8988T (cell line): ENCODE measurements at places on chromosomes 2 and 18.

DNA sequence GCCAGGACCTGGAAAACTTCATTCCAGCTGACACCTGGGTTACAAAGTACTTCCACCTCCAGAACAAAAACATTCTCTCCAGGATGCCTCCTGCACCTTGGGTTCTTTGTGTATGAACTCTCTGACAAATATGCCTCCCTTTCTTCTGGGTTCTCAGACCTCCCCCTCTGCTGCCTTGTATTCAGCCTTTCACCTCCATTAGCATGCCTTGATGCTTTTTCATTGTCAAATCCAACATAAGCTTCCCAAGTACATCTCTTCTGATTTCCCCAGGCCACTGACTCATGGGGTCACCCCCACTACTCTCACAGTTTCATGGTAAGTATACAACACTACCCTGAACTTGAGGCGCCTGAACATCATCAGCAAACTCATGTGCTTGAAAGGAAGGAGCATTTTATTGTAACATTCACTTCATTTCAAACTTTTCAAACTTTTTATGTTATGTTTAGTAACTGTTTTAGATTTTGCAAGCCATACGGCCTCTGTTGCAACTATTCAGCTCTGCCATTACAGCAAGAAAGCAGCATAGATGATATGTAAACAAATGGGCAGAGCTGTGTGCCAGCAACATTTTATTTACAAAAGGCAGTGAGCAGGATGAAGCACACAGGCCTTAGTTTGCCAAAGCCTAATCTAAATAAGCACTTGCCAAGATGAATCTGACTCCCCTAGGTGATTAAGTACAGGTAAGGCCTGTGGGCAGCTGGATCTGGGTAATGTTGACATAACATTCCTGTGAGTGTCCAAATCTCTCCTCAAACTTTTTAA, 32.5 kb upstream of the MRPS9 start:
- no peak for DNase-seq

DNA sequence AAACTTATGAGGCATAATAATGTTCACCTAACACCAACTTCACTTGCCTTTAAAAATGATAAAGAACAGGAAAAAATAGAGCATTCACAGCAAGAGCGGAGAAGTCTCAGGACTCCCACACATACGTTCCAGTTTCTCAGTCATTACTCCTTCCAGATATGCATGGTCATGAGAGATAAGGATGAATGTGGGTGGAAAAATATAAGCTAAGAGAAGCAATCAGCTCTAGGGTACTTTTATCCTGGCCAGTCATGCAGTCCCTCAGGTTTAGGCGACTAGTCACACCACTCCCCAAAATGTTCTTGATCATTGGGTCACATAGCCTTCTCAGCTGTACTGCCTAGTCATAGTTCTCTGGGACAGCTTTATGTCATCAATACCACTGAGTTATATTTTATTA, 29.2 kb upstream of the CCDC178 start:
- DNase-seq = no peak

GRCh38 chr2:204885747-204886146, 340.5 kb downstream of the PARD3B start:
- DNase-seq = no peak

DNA sequence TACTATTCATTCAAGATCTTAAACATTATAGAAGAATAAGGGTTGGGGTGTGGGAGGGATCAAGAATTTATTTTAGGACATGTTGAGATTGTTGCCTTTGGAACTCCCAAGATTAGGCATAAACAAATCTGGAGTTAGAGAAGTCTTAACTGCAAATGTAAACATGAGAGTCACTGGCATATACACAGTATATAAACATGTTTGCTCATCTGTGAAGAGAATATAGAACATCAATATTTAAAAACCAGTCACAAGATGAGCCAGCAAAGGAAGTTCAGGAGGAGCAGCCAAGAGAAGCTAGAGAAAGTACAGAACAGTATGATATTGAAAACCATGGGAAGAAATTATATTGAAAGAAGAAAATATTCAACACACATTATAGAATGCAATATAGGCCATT, 638.6 kb upstream of the SLC39A10 start:
- DNase-seq = no peak

- no peak for DNase-seq
Observed at GRCh38 chr2:3073041-3073595, 304.5 kb downstream of the EIPR1 start.

DNA sequence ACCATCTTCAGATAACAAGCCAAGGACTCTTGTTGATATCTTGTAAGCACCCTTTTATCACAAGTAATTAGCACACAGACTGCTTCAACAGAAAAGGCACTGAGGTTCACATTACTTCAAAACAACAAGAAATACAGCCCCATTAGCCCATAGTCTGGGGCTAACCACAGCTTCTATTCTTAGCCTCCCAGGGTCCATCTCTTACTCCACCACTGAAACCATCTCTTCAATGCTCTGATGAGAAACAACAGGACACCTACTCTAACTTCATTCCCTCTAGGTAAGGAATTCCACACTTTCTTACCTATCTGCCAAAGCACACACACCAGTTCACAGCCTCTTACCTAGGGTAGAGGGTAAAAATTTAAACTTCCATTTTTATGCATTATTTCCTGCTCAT, 26.4 kb upstream of the CYTIP start:
- DNase-seq = no peak

GRCh38 chr2:113075030-113075429, 7.3 kb downstream of the IL1F10 start:
- DNase-seq = no peak

DNA sequence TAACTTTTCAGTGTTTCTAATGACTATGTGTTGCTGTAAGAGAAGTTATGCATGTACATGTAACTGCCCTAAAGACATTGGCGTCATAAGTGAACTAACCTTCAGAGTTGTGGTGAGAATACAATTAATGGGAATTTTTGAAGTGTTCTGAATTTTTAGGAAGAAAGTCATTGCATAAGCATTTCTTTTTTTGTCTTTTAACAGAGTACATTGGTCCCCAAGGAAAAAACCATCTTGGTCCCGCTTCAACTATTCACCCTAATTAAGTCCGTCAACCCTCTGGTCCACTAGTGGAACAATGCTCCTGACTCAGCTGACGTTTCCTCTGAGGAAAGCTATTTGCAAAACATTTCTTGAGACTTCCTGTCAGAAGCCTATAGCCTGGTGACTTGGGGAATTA, 41.1 kb upstream of the VIT start:
- DNase-seq = no peak

DNA sequence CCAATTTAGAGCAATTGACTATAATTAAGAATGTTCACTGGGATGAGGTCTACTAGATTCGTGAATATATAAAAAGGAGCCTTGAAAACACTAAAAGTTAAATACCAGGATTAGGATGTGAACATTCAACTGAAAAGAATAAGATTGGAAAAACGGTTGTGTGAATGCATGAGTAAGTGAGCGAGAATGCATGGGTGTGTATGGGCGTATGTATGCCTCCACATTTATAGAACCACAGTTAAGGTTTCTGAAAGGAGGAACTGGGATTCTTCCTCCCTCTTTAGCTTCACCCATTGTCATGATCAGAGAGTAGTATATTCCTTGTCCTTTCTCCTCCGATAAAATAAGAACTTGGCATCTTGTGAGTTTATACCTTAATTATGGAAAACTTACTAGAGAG, 151.1 kb upstream of the UBE2E3 start:
- DNase-seq = no peak

GRCh38 chr2:145076085-145076484, 556.2 kb upstream of the ZEB2 start:
- no peak for DNase-seq

GRCh38 chr2:211361383-211361782, 805.0 kb downstream of the CPS1 start:
- DNase-seq = no peak

- DNase-seq = no peak
Observed at GRCh38 chr18:80231616-80232015, 15.7 kb downstream of the PARD6G start.

DNA sequence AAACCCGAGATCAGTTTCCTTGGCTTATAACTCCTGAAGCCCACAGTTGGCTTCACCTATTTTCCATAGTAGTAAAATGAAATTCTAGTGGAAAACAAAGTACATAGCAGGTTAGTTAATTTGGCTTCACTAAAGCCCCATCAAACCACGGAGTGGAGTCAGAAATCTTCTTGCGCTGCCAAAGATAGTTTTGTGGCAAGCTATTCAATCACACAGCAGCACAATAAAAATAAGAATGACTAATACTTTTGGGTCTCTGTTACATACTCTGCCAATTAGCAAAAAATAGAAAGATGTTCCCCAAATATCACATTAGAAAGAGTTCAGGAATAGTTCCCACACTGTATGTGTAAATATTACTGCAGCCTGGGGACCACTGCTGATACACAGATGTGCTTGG, 175.2 kb upstream of the NOL4 start:
- no peak for DNase-seq

DNA sequence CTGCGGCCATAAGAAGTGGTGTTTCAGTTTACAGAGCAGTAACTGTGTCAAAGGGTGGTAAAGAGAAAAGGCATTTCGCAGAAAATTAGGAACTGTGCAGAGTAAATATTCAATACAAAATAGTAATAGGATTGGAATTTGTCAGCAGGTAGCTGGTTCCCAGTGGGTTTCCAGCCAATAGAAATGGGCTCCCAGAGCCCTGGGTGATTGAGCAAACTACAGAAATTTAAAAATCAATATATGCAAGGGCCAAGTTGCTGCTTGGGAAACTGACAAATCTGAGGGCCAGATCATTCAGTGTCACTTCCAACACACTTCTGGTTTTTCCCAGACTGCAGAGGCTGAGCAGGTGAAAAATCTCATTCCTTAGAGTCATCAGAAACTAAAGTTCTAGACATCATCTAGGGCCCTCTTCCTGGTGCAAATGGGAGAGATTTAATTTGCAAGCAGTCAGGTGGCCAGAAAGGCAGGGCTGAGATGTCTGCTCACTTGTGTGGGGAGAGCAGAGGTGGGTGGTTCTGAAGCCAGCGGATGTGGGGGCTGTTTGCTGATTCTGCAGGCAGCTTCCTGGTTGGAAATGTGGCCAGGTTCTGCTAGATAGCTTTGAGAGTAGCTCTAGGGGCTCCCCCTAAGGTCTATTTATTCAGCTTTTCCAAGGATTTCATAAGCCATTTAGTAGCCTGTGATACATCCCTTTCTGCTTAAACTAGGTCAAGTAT, 182.4 kb downstream of the NCK2 start:
- DNase-seq = no peak

DNA sequence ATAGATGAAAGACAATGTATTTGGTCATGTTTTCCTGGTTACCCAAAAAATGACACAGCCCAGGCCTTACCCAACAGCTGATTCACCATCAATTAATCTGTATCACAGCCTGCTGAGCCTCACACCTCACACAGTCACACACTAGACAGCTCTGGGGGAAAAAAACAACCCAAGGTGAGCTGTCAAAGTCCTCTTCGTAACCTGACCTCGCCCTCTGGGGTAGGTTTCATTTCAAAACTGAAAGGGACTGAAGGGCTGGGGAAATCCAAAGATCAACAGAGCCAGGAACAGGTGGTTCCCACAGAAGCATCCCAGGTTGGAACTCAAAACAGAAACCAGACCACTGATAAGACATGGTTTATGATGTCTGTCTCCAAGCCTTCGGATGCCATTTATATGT, 18.2 kb upstream of the PCBP1 start:
- no peak for DNase-seq

DNA sequence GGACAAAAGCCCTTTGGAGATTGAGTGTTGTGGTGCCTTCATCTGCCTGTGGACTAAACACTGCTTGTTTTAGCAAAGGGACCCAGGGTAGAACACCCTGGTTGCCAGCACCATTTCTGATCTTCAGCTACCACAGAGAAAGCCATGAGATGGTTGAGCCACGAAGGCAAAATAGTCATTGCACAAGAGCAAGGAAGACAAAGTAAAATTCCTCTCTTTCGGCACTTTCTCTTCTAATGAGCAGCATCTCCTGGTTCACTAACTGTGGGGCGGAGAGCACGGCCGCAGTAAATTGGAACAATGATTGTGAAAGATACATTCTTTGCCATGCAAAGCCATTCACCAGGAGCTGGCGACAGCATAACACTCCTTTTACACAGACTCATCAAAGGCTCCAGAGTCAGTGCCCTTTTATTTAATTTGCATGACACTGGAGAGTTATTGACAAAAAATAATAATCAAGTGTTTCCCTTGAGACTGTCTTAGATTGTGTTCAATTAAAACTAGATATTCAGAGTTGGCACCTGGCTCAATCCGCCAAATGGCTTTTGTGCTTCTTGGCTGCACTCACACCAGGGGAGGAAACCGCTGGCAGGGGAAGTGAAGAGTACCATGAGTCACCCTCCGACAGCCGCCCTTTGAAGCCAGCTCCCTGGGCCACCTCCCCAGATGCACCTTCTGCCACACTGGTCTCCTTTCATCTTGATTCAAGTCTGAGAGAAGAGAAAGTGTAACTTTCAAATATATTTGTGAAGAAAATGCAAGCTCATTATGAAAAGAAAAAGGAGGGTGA, 100.5 kb upstream of the MEIS1 start:
- DNase-seq = peak; percentile 15

DNA sequence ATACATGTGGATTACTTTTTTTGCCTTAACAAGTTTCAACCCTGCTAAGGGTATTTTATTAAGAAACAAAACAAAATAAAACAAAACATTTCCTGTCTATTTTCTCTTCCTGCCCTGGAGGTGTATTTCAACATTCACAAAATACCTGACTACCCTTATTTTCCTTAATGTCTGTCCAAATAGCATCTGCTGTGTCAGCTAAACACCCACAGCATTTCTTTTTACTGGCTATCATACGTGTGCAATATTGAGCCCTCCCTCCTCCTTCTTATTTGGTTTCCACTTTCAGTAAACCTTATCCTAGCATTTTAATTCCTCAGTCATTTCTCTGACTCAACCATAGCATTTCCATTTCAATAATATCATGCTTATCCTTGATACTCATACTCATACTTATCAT, 1420.0 kb upstream of the ZEB2 start:
- no peak for DNase-seq

GRCh38 chr18:48799724-48800315, 150.9 kb downstream of the SMAD7 start:
- DNase-seq = no peak

DNA sequence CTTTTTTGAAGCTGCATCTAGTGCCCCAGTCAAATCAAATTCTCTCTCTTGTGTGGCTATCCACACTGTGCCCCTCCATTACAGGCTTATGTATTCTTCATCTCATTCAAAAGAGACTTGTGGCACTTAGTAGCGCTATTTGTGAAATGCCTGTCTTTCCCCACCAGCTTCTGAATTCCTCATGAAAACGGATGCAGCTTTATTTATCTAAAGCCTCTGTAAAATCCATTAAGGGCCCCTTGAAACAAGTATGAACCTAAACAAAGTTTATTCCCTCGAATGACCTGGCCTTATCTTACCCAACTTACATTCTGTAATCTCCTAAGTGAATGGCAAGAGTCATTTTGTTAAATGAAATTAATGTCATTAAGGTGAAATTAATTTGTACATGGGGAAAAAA, 417.4 kb upstream of the PIK3C3 start:
- no peak for DNase-seq

DNA sequence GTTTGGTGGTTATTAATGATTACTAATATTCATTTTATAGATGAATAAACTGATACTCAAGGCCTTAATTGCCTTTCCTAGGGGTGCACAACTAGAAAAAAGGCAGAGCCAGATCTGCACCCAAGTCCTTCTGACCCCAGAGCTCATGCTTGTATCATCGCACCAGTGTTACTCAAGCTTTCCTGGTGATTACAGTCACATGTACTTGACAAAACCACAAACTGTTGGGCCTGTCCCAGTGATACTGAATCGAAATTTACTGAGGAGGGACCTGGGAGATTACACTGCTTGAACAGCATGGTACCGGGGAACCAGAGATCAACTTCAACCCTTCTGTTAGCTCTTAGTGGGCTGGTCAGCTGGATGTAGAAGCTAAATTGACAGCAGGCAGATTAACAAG, 33.7 kb downstream of the FASTKD2 start:
- DNase-seq = no peak
